CD4-positive, alpha-beta T cell treated with Interleukin-6 for 4 hours (primary cell): ENCODE measurements at places on chromosomes 6 and 20.
A peak's percentile ranks its signal among the peaks of the same experiment; 100 is the strongest.

DNA sequence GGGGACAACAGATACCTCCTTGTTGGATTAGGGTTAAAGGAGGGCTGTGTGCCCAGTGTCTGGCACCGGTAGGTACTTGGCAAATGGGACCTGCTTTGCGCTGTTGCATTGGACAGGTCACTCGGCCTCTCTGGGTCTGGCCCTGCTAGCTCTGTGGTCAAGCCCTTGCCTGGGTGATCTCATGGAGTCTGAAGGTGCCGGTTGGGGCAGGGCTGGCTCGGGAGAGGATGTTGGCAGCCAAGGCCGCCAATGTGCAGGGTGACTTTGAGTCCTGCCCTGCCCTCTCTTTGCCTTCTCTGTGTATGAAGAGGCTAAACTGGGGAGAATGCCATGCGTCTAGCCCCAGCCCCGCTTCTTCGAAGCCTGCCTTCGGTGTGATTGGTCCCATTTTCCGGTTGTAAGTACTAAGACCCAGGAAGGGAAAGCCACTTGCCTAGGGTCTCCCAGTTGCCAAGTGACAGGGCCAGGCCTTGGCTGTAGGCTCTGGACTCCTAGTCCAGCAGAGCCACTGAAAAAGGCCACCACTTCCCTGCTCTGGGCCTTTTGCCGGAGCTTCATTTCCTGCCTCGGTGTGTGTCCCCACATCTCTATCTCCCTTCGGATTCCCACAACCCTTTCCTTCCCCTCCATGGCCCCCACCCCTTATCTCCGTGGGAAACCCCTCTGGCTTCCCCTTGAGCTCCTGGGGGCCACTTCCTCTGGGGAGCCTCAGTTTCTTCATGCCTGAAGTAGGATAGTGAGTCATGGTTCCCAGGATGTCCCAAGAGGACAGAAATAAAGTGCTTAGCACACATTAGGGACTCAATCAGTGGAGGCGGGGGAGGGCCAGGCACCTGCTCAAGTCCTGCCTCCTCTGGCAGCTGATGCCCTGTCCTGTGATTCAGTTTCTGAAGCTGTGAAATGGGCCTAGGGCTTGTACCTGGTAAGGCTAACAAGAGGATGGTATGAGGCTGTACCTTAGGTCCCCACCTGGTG lies 3.9 kb downstream of the SRC start:
- DNase-seq, result no peak

DNA sequence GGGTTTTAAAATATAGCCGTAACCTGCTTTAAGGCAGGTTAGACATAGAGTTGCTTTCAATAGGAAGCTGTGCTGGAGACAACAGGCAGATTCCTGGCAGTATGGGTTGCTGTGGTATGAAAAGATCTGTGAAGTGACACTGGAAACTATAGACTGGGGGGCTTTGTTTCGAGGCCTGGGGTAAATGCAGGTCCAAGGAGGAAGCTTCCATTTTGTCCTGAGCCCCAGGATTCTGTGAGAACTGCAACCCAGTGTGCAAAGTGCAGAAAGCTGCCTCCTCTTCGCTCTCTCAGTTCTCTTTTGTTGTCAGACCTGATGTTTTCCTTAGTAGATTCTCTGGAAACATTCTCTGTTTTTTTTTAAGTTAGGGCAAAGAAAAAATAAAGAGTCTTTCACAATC lies 86.9 kb downstream of the LYRM4 start:
- DNase-seq, result no peak

DNA sequence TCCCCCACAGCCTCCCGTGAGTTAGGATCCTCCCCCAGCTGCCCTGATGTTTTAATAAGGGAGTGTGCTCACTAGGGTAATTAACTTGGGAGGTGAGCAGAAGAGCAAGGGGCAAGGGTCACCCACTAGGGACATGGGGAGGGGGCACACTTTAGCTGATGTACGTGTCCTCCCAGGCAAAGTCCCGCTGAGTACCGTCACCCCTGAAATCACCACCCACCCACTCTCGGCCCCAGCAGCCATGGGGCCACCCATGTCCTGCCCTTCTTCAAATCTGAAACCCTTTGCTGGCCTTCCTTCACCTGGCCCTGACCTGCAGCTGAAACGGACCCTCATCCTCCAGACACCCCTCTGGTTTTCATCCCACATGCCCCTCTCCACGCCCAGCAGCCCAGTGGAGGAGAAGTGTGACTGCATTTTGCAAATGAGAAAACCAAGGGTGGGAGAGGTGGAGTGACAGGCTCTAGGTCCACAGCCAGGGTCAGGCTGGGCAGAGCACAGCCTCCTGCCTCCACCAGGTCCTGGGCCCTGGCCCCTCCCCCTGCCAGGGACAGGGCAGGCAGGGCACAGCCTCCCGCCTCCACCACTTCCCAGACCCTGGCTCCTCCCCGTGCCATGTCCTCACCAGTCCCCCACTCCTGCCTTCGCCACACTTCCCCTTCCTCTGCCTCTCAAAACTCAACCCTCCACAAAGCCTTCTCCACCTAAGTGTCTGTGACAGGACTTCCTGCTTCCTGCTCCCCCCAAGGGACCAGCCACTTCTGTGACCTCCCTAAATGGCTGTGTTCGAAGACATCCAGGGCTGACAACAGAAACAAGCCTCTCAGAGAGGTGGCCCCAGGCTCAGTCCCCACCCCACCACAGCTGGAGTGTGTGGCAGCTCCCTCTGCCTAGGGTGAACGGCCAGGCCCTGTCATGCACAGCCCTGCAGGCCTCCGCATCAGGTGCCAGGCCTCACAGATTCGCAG lies 15.1 kb downstream of the ACSS1 start:
- DNase-seq, result peak; percentile 71

DNA sequence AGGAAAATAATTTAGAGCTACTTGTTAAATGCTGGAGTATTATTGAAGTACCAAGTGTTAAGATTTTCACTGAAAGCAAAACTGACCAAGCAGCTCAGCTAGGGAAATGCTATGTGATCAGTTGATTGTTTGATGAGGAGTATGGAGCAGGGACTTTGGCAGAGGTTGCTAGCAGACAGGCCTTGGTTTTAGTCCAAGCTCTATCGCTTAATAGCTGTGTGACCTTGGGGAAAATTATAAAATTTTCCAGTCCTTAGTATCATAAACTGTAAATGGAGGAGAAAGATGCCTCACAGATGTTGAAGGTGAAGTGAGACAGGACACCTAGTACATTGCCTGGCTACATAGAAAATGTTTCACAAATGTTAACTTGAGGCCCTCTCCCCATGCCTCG lies 136.6 kb downstream of the MTHFD1L start:
- no peak for DNase-seq
